ENCODE measurements at places on chromosomes 2 and 18. TPM values are rescaled to one million over a fixed set of nuclear protein-coding genes. Genes with fewer than 3 reads are reported as not detected.

DNA sequence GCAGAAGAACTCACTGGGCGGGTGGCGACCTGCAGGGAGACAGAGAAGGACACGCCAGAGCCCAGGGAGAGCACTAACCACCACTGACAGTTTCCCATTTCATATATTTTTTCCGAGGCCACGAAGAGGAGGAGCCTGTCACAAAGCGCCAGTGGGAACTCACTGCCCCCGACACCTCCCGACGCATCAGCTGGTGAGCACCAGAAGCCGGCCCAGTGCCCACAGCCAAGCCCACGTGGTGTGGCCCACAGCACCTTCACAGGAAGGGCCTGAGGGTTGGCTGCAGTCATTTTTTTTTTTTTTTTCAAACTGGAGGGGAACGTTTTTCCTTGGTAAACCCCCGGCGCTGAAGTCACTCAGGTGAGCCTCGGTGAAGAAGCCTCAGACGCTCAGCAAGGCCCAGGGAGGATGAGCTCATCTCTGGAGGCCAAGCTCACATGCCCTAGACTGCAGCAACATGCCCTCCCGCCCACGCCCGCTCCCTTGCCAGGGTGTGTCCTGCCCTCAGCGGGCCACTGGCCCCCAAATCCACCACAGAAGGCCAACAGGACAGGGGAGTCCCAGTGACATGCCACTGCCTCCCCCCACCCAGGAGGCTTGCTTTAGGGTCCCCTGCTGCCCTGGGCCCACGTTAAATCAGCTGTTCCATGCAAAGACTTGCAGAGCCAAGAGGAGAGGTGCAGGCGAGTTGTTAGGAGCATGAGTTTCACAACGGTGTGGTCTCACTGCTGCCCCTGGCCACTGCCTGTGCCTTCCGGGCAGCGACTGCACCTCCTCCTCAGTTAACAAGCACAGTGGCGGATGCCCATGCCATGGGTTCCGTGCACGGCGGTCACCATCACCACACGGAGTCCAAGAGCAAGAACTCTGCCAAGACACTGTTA, 68.1 kb downstream of the PARD6G start:
- no peaks in the 10 kb centered on the region for H3K4me1 ChIP-seq
- no peaks in the 10 kb centered on the region for H3K36me3 ChIP-seq
- no peak for DNase-seq
- H3K27me3 ChIP-seq, result no peaks in the 10 kb centered on the region

- no peaks in the 10 kb centered on the region for H3K4me1 ChIP-seq
- no peaks in the 10 kb centered on the region for H3K36me3 ChIP-seq
- H3K27me3 ChIP-seq, result peaks cover 49% of the 10 kb centered on the region
- DNase-seq, result no peak
- H3K4me3 ChIP-seq, result no peak overlapping the region
These were observed 163.1 kb downstream of the CDH20 start for GRCh38 chr18:61496374-61496773.

GRCh38 chr2:105125428-105125827, 87.6 kb downstream of the MRPS9 start:
- no peaks in the 10 kb centered on the region for H3K27me3 ChIP-seq
- DNase-seq, result peak; percentile 55
- H3K4me3 ChIP-seq, result no peak overlapping the region
- peaks cover 9% of the 10 kb centered on the region for H3K4me1 ChIP-seq

- H3K4me3 ChIP-seq, result no peak overlapping the region
- H3K27ac ChIP-seq, result no peak overlapping the region
- no peak for DNase-seq
- H3K36me3 ChIP-seq, result no peaks in the 10 kb centered on the region
These were observed 270.1 kb downstream of the TCF4 start for GRCh38 chr18:55317864-55318263.

GRCh38 chr2:191117341-191117740, 33.5 kb downstream of the STAT4 start:
- no peak for DNase-seq
- H3K27me3 ChIP-seq, result no peaks in the 10 kb centered on the region
- no peak overlapping the region for H3K4me3 ChIP-seq
- no peaks in the 10 kb centered on the region for H3K4me1 ChIP-seq
- H3K36me3 ChIP-seq, result no peaks in the 10 kb centered on the region

Gene SERPINB4
- total RNA-seq, result not detected

DNA sequence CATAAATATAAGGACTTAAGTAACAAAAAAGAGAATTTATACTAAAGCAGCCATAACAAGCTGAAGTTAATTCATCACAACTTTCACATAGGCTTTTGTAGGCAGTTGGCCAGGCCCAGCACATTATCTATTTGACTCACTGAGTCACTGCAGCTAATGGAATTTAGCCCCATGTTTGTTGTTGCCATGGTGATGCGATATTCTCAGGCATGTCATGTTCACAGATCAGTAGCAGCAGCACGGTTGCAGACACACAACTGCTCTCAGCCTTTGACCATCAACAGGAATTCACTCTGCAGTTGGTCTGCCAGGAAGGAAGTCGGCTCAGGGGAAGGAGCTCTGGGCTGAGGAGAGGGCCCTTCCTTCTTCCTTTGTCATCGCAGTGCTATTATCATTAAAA, 639.8 kb downstream of the TMEM182 start:
- H3K4me3 ChIP-seq, result no peak overlapping the region
- H3K36me3 ChIP-seq, result no peaks in the 10 kb centered on the region
- H3K27ac ChIP-seq, result no peak overlapping the region
- DNase-seq, result no peak

DNA sequence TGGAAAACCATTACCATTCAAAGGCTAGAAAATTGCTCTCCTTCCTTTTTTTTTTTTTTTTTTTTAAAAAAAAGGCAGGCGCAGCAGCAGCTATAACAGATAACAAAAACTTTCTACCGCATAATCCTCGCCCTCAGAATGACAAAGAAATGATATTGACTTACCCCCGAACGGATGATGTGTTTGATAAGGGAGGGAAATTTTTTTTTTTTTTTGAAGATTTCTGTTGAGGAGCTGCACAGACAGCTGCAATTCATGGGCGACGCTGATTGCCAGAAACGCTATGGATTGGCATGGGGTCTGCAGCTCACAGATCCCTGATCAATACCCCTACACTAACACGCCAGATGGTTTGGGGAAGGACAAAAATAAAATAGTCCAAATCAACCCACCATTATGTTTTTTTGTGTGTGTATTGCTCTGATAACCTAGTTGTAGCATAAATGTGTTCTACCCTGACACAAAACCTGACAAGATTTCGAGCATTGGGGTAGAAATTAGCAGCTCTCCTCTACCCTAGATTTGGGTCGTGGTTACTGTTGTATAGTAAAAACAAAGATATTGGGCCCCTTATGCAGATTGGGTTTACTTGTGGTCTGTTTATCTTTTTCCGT, 3.6 kb upstream of the ONECUT2 start:
- no peaks in the 10 kb centered on the region for H3K36me3 ChIP-seq
- DNase-seq, result no peak
- no peak overlapping the region for H3K27ac ChIP-seq
- peaks cover 8% of the 10 kb centered on the region for H3K4me1 ChIP-seq
- no peak overlapping the region for H3K4me3 ChIP-seq

GRCh38 chr18:55585920-55586561, 2.0 kb downstream of the TCF4 start:
- H3K36me3 ChIP-seq, result no peaks in the 10 kb centered on the region
- no peak for DNase-seq
- H3K27me3 ChIP-seq, result no peaks in the 10 kb centered on the region

- H3K36me3 ChIP-seq, result peaks cover 7% of the 10 kb centered on the region
- H3K27ac ChIP-seq, result no peak overlapping the region
- peaks cover 22% of the 10 kb centered on the region for H3K4me1 ChIP-seq
- H3K4me3 ChIP-seq, result peak overlapping the region; percentile 98
- no peaks in the 10 kb centered on the region for H3K27me3 ChIP-seq
These were observed 1.4 kb downstream of the ELP2 start for GRCh38 chr18:36130883-36131653.

DNA sequence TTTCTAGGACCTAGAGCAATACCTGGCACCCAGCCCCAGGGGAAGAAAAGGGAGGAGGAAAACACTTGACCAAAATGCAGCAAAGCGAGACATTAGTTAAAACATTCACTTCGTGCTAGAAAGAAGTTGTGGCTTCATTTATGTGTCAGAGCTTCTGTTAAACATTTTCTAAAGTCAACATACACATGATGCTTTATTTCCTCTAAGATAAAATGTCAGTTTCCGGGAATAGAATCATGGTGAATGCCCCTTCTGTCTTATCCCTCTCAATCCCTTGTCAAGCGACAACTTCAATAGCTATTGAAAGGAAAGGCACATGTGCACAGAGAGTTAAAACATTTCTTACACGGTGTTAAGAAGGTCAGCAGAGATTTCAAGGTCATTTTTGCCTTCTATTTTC, 404.6 kb upstream of the CWC22 start:
- no peak for DNase-seq
- H3K36me3 ChIP-seq, result no peaks in the 10 kb centered on the region
- no peaks in the 10 kb centered on the region for H3K4me1 ChIP-seq
- no peaks in the 10 kb centered on the region for H3K27me3 ChIP-seq
- H3K27ac ChIP-seq, result no peak overlapping the region
- H3K4me3 ChIP-seq, result no peak overlapping the region

GRCh38 chr2:152925547-152926448, 207.4 kb downstream of the ARL6IP6 start:
- H3K27ac ChIP-seq, result no peak overlapping the region
- H3K27me3 ChIP-seq, result no peaks in the 10 kb centered on the region
- H3K4me3 ChIP-seq, result no peak overlapping the region

Gene SALL3
- total RNA-seq, result not detected

DNA sequence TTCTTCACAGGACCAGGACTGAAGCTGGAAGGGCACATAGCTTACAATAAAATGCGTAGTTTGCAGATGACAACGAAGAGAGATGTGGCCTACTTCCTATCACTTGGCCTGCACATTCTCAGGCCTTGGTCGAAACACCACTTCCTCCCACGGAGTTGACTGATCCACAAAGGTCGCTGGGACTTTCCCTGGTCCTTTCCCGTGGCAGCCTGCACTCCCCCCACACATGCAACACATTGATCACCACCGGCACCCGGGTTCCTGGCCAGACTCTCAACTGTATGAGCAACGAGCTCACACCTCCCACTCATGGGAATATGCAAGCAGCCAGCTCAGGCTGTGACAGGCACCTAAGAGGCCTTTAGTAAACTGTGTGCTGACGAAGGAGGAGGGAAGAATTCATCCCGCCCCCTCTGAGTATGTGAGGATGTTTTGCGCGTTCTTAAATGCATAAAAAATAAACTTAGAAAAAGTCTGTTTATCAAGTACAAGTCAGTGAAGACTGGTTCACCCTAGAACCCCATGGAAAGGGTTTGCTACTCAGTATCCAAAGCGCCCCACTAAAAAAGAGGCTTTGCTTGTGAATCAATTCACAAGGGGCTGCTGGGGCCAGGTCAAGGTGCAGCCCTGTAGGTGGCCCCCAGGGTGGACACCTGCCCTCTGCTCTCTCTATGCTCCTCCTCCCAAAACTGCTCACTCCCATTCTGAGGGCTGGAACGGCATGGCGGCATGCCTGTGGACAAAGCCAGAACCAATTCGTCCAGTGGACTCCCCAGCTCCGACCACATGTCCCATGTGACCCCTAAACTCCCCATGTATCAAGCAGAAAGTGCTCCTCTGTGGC, 154.3 kb downstream of the EIPR1 start:
- H3K4me3 ChIP-seq, result no peak overlapping the region
- H3K27me3 ChIP-seq, result no peaks in the 10 kb centered on the region
- no peak for DNase-seq
- H3K27ac ChIP-seq, result no peak overlapping the region
- no peaks in the 10 kb centered on the region for H3K36me3 ChIP-seq

- H3K27me3 ChIP-seq, result no peaks in the 10 kb centered on the region
- H3K4me3 ChIP-seq, result no peak overlapping the region
- H3K4me1 ChIP-seq, result no peaks in the 10 kb centered on the region
- H3K36me3 ChIP-seq, result no peaks in the 10 kb centered on the region
- DNase-seq, result no peak
- no peak overlapping the region for H3K27ac ChIP-seq
These were observed 76.6 kb upstream of the B3GNT7 start for GRCh38 chr2:231318954-231319353.

Gene TMEFF2
- not detected for total RNA-seq

DNA sequence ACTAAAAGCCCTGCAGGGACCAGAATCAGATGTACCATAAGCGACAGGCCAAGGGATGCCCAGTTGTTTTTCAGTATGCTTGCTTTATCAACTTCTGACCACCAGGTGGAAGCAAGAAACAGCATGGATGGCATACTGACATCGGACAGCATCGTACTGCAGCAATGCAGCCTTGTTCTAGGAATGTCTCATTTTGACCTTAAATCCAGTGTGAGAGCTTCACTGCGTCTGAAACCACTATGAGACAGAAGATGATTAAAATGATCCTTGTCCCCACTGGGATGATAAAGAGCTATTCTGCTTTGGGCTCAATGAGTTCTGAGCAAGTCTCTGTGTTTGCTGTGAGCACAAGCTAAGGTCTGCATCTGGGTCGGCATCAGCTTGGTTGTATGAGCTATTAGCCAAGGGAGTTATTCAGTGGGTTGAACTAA, 54.3 kb downstream of the CDK15 start:
- no peak overlapping the region for H3K27ac ChIP-seq
- no peak overlapping the region for H3K4me3 ChIP-seq
- no peaks in the 10 kb centered on the region for H3K27me3 ChIP-seq
- peaks cover 4% of the 10 kb centered on the region for H3K4me1 ChIP-seq

DNA sequence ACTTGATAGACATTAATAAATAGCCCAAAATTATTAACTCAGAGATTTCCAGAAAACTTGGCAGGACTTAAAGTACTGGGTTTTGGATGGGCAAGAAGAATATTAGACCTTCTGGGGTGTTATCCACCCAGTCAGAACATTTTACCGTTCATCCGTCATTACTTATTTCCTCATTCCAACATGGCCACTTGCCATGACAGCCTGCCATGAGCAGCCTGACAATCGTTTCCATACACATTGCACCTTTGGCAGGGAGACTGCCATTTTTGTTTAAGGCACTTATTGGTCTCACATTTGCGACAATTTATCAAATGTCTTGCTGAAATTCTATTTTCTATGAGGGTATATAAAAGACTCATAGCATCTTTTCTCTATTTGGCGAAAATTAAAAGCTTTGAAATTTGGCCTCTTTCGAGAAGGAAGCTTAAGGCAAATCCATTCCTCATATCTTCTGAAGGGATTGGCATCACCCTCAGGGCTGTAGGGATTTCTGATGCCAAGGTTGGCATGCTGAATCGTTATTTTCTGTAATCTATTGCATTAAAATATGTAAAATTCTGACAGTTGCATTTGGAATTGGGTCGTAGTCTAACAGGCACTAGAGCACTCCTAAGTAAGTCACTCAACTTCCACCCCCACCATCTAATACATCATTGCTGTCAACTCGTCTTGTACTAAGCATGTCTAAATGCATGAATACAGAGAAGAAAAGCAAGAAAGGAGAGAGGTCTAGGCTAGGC, 406.3 kb upstream of the PIK3C3 start:
- no peaks in the 10 kb centered on the region for H3K36me3 ChIP-seq
- DNase-seq, result no peak

GRCh38 chr18:36545821-36546427, 248.4 kb downstream of the FHOD3 start:
- no peak overlapping the region for H3K27ac ChIP-seq
- H3K27me3 ChIP-seq, result no peaks in the 10 kb centered on the region
- no peak for DNase-seq
- H3K4me3 ChIP-seq, result no peak overlapping the region
- H3K4me1 ChIP-seq, result no peaks in the 10 kb centered on the region

- peaks cover 3% of the 10 kb centered on the region for H3K4me1 ChIP-seq
- H3K27me3 ChIP-seq, result no peaks in the 10 kb centered on the region
- no peaks in the 10 kb centered on the region for H3K36me3 ChIP-seq
These were observed 270.2 kb downstream of the TGIF1 start for GRCh38 chr18:3720159-3720558.

- no peak overlapping the region for H3K27ac ChIP-seq
- H3K36me3 ChIP-seq, result no peaks in the 10 kb centered on the region
- no peak for DNase-seq
- H3K27me3 ChIP-seq, result no peaks in the 10 kb centered on the region
- no peaks in the 10 kb centered on the region for H3K4me1 ChIP-seq
These were observed 7.5 kb upstream of the CCDC195 start for GRCh38 chr2:224723586-224724217.

Gene C2orf78
- 1.5 TPM for total RNA-seq

Measured in HCT116 (cell line).